ENCODE measurements at places on chromosomes 4 and X. TPM values are rescaled to one million over a fixed set of nuclear protein-coding genes. Genes with fewer than 3 reads are reported as not detected.

DNA sequence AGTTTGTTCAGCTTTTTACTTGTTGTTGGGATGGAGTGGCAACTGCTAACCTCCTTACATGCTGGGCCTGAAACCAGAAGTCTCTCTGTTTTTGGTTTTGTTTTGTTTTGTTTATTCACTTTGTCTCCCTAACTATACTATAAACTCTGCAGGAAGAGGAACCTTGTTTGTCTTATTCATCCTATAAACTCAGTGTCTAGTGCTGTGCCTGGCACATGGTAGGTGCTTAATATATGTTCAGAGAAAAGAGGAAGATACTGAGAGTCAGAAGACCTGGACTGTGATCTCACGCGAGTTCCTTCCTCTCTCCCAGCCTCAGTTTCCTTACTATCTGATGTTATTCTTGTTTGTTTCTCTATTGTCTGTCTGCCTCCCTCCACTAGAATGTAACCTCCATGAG, 71.3 kb downstream of the PRPS1 start:
- no peak for DNase-seq

- no peak for DNase-seq
Measured at GRCh38 chr4:15853345-15853744, 75.2 kb downstream of the CD38 start.

DNA sequence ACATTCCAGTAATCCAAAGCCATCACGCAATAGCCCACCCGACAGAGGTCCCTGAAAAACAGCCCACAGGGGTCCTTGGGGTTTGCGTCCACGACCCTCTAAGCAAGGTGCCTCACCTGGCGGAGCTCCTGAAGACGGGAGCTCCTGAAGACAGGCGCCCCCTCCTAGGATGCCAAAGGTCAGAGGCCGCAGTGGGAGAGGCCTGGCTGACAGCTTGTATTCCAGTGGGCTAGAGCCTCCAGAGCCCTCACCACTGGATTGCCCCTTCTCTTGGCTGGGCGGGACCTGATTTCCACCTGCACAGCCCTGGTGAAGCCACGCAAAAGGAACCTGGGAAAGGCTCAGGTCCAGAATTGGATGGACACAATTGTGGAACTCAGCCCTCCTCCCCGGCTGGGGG, 29.7 kb upstream of the WFS1 start:
- DNase-seq: no peak

DNA sequence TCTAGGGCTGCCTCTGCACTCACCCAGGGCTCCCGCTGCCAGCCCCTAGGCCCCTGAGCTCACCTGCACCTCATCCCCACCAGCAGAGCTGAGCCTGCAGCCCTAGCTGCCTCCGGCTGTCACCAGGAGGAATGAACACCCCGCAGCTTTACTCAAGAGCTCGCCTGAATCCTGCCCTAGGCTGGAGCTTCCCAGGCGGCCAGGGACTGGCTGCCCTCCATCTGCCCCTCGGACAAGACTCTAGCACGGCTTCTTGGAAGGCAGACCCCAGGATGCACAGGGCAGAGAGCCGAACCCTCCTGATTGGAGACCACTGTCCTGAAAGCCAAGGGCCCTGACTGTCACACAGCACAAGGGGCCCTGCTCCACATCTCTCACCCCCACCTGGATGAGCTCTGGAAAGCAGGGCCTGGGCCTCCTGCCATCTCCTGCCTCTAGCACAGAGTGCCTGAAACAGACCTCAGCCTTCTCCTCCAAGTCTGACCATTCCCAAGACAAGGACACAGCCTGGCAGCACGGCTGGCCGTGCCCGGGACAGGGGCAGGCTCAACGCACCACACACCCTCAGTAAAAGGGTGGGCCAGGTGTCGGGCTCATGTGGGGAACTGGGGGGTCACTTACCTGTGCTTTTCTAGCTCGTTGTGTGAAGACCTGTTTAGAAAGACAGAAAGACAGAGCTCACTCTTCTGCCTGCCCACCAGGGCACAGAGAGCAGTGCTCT, 4.4 kb downstream of the MXD4 start:
- DNase-seq: no peak

DNA sequence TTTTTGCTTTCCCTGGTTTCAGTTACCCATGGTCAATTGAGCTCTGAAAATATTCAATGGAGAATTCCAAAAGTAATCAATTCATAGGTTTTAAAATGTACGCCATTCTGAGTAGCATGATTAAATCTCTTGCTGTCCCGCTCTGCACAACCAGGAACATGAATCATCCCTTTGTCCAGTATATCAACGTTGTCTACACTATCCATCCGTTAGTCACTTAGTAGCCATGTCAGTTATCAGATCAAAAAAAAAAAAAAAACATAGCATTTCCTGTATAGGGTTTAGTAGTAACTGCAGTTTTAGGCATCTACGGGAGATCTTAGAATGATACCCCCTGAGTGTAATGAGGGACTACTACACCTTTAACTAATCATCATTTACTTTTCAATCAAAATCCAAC, 15.1 kb downstream of the LAMP2 start:
- DNase-seq: no peak

GRCh38 chr4:971666-972500, 1.5 kb downstream of the DGKQ start:
- DNase-seq: no peak

DNA sequence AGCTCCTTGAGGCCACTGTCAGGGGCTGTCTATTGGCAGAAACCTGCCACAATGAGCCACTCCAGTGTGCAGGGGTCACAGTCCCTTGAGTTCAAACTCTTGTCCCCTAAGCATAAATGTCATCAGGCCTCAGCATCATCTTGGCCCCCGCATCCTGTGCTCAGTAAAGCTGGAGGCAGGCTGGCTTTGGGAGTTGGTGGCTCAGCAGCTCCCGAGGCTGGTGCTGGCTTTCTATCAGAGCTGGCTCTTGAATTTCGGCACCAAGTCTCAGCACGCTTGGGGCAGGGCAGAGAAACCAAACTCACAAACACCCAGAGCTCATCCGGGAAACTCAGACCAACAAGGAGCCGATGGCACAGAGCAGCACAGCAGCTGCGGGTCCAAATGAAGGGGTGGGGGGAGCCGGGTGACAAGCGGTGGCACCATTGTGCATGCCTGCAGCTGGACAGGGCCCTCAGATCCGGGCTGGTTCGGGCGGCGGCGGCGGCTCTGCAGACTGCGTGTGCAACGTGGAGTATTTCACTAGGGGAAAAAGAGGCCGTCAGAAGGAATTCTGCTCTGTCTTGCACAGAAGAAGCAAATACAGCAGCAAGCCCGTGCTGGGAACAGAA, 75.5 kb downstream of the MTMR1 start:
- DNase-seq: no peak

DNA sequence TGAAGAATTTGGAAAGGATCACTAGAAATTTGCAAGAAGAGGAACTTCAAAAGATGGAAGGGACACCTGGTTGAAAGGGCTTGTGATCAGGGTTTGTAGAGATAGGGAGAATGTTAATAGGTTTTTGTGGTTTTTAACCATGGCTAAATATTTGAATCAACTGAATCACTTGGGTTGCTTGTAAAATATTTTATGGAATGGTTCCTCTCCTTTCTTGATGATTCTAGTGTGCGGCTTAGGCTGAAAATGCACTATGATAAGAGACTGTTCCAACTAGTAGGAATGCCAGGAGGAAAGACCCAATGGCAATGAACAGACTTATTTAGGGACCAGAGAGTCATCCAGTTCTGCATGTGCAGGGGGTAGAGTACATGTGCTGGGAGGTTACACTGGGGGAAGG, 408.2 kb downstream of the ARHGAP24 start:
- DNase-seq: no peak

DNA sequence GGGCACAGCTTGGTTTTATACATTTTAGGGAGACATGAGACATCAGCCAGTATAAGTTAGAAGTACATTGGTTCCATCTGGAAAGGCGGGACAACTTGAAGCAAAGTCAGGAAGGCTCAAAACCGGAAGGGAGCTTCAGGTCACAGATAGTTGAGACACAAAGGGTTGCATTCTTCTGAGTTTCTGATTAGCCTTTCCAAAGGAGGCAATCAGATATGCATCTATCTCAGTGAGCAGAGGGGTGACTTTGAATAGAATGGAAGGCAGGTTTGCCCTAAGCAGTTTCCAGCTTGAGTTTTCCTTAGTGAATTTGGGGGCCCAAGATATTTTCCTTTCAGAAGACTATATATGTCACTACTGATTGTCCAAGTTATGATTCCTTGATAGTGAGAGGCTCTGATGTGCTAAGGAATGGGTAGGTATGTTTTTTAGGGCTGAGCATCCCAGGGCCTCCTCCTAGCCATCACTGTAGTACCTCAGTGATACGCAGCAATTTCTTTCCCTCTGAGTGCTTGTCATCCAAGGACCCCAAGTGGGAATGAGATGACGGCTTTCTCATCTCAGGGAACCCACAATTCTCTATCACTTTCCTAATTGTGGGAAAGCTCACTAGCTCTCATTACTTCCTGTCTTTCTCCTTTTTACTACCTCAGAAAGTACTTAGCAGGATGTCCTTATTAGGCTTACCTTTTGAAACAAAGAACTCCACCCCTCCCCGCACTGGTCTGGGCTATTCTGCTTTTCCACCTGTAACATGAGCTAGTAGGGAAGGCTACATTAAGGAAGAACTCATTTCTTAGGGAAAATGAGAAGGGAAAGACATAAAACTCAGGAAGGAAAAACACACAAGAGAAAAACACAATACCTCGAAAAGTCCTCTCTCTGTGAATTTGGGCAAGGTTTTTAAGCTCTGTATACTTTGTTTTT, 632.7 kb downstream of the RAPGEF2 start:
- no peak for DNase-seq

DNA sequence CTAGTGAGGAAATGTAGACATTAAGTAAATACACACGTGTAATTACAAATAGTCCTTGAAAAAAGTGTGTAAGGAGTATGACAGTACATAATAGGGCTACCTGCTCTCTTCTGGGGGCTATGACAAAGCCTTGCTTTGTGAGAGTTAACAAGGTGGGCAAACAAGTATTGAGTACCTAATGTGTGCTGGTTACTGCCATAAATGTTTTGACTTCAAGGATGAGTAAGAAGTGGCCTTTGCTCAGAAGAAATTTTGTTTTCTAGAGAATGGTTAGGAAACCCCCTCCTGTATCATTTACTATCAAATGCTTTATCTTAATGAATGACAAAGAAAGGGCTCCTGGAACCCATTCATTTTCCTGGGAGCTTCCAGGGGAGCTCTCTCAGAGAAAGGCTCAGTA, 167.0 kb upstream of the CASK start:
- DNase-seq: no peak

DNA sequence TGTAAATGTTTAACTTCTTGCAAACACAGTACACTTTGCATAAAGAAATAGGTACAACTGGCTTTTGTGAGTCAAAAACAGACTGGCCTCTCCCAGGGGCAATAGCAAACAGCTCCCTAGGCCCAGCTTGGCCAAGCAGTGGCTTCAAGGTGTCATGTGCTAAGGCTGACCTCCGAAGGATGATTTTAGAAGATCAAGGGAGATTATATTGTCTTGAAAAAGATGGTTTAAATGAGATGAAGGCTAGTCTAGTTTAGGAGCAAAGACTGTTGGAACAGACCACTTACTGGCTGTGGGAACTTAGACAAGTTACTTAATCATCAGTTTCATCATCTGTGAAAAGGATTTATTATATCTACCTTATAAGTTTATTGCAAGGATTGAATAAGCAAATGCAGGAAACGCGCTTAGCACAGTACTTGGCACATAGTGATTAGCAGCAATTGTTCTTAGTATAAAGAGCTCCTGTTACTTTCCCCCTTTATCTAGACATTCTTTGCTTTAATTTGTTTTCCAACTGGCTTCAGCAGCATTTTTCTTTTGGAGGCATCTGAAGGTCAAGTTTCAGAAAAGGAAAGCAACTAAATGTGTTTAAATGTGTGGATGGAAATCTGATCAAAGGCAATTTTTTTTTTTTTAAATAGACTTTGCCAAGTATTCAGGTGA, 17.2 kb downstream of the ANXA3 start:
- DNase-seq: no peak

DNA sequence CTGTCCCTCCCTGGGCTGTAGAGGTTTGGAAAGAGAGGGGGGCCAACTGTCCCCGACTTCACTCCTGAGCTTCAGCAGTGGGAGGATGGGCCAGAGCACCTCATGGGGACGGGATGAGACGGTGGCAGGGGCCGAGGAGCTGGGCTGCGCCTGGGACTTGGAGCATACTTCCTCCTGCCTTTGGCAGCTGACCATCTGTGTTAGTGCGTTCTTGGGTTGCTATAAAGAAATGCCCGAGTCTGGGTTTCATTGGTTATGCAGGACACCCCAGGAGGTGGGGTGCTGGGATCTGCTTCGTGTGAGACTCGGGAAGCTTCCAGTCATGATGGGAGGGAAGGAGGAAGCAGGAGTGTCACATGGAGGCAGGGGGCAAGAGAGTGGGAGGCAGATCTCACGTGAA, 7.4 kb downstream of the PSAPL1 start:
- no peak for DNase-seq

DNA sequence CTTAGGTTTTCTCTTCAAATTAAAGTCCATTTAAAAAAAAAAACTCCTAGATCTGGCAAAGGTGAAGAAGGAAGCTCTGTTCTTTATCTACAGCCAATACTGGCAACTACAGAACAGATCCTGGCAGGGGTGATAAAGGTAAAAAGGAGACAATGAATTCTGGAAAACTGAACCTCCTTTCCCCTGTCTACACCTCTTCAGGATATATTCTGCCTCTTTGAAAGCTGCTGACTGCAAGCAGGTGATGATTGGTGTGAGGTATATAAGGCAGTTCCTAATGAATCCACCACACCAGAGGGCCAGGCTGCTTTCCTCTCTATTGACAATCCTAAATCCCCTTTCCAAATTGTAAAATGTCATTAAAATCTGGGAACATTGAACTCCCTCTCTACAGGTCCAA, 370.1 kb downstream of the PPP3CA start:
- DNase-seq: no peak

DNA sequence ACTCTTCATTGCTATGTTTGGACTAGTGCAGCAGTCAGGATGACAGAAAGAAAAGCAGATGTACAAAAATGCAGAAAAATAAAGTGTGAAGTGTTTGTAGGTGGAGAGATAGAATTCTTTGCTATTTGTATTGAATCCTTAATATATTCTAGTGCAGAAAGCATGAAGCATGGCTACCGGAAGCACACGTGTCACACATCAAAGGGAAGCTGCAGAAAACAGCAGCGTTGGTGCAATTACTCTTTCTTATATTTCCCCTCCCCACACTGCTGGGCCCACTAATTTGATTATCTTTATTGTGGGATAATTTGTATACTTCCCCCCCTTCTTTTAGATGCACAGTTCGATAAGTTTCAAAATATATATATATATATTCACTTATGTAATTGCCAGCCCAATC, 35.9 kb upstream of the TAPT1 start:
- peak; percentile 27 for DNase-seq

- no peak for DNase-seq
Measured at GRCh38 chr4:182770259-182770995, 146.8 kb downstream of the DCTD start.

GRCh38 chr4:185590982-185591381, 55.7 kb upstream of the PDLIM3 start:
- no peak for DNase-seq

PAGE2B gene
- total RNA-seq: 0.99 TPM

ERVMER34-1 gene
- not detected for total RNA-seq

OPN1LW gene
- total RNA-seq: not detected

RNF212 gene
- total RNA-seq: 5.6 TPM

Measured in CD4-positive, alpha-beta T cell (primary cell).